ENCODE measurements at places on chromosomes 11 and 22.
A peak's percentile ranks its signal among the peaks of the same experiment; 100 is the strongest.

DNA sequence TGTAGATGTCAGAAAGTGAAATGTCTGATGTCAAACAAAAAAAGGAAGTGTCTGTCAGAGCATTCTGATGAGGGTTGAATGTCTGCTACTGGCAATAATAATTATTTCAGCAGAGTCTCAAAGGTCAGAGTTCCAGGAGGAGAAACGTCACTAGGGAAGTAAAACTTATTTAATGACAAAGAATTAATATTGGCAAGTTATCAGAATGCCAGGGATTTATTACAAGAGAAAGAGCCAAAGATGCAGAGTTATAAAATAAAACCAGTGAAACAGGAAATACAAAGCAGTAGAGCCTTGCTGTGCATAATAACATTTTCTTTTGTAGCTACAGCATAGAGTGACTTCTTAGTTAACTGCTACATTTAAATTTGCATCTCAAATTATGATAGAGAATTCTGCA, 504.0 kb upstream of the LRRC4C start:
- DNase-seq = no peak

GRCh38 chr11:61645179-61645868, 34.9 kb upstream of the DAGLA start:
- DNase-seq = peak; percentile 57

GRCh38 chr22:48926136-48926535, 901.5 kb downstream of the BRD1 start:
- no peak for DNase-seq

GRCh38 chr11:11937433-11937832, 71.0 kb downstream of the DKK3 start:
- no peak for DNase-seq

DNA sequence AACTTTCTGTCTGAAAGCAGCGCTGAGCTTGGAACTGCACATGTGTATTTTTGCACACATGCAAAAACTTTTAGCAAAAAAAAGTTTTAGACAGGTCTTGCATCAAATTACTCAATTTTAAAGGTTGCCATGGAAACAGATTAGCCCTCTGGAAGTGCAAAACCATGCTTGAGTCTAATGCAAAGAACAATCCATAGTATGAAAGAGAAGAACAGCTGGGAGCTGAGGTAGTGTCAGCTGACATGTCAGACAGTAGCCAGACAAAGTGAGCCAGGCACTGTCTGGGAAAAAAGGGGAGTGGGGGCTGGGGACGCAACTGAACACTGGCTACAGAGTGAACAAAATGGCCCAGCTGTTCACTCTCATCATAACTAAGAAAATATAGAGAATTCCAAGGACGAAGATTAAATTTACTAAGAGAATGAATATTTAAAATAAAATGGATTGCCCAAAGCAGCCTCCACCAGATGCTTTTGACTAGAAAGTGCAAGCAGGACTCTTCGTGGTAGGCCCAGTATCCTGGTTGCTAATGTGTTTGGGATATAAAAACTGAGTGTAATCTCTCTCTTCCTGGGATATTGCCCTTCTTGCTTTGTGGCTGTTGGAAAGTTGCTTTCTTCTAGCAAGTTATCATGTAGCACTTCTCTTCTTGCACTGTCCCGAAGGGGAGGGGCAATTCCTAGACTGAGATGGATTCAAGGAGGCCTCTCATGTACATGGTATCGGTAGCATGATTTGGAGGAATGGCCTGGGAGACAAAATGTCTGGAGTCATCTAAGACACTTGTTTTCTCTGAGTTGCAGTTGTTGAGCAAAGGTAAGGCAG, 434.1 kb upstream of the FAT3 start:
- DNase-seq = no peak

GRCh38 chr11:108466405-108466804, 924 bp downstream of the C11orf65 start:
- no peak for DNase-seq

DNA sequence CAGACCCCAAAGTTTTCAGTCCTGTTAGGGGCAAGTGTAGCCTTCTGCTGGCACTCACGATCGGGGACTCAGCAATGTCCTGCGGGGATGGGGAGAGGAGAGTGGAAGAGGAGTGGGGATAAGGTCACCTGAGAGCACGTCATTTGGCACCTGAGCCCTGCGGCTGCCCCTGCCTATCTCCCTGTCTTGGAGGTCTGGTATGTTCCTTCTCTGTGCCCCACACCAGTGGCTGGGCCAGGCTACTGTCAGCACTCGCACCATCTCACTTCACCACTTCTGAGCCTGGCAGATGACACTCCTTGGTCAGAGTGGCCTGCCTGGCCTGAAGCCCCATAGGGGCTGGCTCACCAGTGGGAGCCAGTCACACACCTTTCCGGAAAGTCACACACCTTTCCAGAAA, 20.1 kb upstream of the CHADL start:
- DNase-seq = no peak

GRCh38 chr22:43292630-43293018, 50.5 kb downstream of the SCUBE1 start:
- no peak for DNase-seq

- no peak for DNase-seq
These were observed 861 bp upstream of the ZNRF3 start for GRCh38 chr22:28882545-28882877.

DNA sequence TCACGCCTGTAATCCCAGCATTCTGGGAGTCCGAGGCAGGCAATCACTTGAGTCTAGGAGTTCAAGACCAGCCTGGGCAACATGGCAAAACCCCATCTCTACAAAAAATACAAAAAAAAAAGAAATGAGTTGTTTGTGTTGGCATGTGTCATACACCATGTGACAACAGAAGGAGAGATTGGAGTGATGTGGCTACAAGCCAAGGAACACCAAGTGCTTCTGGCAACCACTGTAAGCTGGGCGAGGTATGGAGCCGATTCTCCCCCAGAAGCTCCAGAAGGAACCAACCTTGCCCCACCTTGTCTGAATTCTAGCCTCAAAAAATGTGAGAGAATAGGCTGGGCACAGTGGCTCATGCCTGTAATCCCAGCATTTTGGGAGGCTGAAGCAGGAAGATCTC, 39.1 kb upstream of the SLC35C1 start:
- DNase-seq = no peak

GRCh38 chr11:100903284-100903683, 216.2 kb downstream of the ARHGAP42 start:
- no peak for DNase-seq

- no peak for DNase-seq
These were observed 26.3 kb downstream of the PRDM10 start for GRCh38 chr11:129976328-129976727.

- peak; percentile 14 for DNase-seq
These were observed 2.0 kb downstream of the SIPA1 start for GRCh38 chr11:65639623-65640482.

- no peak for DNase-seq
These were observed 23.8 kb downstream of the FADS2 start for GRCh38 chr11:61851900-61852295.

GRCh38 chr11:64173616-64174355, 7.9 kb upstream of the MACROD1 start:
- DNase-seq = no peak

All from NCI-H510A (cell line).